ENCODE measurements at places on chromosomes 7 and 10.

DNA sequence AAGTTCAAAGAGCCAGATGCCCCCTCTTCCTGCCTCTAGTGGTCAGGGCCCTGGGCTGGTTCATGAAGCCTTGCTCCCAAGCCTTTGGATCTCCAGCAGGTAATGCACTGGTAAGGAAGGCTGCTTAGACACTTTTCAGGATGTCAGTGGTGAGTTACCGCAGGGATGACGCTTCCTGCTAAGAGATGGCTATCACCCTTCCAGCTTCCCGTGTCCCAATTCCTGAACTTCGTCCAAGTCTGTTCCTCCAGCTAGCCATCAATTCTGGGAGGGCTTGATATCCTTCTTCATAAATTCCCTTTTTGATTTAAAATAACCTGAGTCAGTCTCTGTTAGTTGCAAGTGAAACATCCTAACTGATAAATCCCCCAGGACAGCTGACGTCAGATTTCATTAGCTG, 221.2 kb downstream of the PLXNA4 start:
- no peak for DNase-seq

- no peak for DNase-seq
Measured at GRCh38 chr7:111076205-111076604, 14.7 kb upstream of the LRRN3 start.

GRCh38 chr10:20893297-20893696, 3.8 kb downstream of the NEBL start:
- no peak for DNase-seq

DNA sequence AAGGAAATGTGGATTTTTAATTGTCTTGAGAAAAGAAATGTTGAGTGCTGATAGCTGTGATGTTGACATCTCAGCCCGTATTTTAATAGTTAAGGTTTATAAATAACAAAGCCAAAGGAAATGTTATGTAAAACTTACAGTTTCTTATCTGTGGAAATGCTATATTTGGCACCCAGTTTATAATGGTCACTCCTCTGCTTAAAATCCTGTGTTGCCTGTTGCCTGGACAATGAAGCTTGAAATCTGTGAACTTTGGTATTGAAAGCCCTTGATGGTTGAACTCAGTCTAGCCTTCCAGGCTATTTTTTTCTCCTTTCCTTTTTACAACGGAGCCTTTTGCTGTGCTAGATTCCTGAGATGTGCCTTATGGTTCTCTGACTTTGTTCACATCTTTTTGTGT, 46.5 kb downstream of the MCU start:
- no peak for DNase-seq

DNA sequence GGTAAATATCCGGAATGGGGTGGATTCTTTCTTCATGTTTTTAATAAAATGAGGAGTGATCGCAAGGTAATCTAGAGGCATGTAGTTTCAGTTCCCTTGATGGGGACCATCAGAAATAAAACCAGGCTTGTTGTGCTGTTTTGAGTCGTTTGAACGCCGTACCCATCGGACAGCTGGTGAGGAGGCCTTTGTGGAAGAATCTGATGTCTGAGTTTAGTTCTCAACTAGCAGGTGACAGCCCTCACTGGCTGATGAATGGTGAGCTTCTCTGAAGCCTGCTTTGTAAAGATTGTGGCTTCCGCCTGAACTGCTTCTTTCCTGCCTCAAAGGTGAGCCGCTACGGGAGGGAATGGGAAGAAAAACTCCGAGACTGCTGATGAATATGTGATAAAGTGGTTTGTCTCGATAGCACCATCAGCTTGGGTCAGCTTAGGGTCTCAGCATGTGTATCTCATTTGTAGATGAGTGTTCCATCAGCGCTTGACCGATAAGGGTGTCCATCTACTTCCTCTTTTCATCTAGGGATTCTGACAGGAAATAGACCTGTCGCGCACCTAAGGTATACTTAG, 977 bp downstream of the TMEM248 start:
- DNase-seq, result peak; percentile 20

DNA sequence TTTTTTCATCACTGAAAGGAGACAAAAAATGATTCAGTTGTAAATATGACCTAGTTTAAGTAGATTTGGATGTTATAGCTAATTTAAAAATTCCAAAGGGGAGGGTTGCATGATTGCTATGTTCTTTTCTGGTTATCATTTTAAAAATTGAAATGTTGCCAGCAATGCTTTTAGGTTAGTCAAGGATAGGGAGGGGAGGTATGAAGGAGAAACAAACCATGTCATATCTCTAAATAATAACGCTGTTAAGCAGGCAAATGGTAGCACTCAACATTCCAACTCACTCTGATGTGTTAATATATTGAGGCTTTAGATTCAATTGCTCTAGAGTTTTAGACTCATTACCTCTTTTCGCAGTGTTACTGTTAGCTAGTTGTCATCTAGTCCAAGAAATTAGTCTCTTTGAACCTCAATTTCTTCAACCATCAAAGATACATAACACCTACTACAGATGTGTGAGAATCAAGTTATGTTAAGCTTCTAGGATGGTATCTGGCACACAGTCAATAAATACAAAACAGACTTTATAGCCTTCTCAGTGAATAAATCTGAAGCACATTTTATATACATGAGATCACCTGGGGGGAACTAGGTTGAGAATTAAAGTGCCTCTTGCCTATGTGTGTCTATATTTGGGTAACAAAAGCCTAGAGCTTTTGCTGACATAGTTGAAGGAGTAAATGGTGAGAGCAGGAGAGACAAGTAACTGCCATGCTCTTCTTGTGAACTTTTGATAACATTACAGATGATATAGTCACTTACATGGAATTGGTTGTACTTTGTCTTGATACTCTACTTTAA, 124.9 kb downstream of the CSTF2T start:
- DNase-seq, result no peak

GRCh38 chr7:28584235-28584634, 171.9 kb downstream of the CREB5 start:
- DNase-seq, result no peak

DNA sequence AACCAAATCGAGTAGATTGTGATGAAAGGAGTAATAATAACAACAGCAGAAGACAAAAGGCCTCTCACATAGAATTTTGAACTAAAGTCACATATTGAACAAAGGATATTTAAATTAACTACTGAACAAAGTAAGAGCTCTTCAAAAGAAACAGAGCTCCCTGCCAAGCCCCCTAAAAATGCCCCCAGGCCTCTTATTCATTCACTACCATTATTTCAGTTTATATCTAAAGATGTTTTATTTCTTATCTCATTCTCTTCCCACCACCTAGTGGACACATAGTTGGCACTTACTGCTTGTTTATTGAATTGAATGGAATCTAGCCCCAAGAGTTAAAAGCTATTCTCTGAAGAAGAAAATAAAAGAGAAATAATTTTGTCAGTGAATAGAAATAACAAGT, 37.4 kb downstream of the VCL start:
- DNase-seq, result no peak

DNA sequence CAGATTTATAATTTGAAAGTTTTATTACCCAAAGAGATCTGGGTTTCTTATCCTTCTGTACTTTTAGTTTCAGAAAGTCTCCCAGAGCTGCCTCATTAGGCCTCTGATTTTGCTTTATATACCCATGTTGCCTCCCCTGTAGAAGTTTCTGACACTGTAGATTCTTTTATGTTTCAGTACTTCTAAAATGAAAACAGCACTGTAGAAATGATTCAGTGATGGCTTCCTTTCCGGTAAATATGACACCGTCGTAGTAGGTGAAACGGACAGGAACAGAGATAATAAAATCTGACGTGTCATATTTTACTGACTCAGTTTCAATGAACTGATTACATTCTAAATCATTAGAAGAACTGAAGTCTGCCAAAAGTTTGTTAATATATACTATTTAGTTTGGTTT, 272.7 kb downstream of the TWIST1 start:
- DNase-seq, result no peak

- no peak for DNase-seq
Measured at GRCh38 chr10:113304726-113305125, 248.1 kb upstream of the HABP2 start.

DNA sequence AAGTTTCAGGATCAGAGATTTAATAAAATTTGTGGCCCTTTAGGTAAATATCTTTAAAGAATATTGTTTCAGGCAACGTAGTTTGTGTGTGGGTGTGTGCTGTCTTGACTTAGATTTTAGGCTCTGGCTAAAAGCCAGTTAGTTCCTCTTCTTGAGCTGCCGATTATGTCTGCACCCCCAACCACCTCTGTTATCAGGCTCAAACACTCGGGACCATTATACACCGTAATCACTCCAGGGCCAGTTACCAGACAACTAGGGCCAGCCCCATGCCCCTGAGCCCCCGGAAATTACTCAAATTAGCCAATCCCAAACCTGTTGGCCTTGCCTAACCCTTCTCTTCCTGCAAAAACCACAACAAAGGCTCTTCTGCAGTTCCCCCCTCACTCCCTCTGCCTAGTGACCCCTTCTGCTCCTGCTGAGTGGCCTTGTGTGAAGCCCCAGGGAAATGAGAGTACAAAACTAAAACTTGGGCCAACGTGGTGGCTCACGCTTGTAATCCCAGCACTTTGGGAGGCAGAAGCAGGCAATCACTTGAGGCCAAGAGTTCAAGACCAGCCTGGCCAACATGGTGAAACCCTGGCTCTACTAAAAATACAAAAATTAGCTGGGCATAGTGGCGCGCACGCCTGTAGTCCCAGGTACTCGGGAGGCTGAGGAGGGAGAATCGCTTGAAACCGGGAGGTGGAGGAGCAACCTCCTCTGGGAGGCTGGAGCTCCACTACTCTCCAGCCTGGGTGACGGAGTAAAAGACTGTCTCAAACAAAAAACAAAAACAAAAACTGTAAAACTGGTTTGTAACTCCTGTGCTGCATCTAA, 9.2 kb upstream of the HNRNPF start:
- no peak for DNase-seq

DNA sequence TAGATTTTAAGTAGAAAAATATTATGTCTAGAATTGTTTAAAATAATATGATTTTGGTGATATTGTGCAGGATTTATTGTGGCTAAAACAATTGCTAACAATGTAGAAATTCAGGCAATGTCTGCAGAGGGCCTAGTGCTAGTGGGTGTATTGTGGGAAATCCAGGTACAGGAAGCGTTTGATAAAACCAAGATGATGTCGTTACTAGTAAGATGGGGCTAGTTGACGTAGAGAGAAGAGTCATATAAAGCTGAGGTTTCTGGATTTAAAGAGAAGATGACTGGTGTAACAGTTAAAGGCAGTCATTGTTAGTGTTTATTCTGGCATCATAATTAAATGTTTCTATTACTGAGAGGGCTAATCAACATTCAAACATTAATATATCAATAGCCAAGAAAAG, 43.5 kb downstream of the ADK start:
- no peak for DNase-seq

- peak; percentile 51 for DNase-seq
Measured at GRCh38 chr7:100407285-100408180, 21.0 kb downstream of the ZCWPW1 start.

GRCh38 chr7:154853063-154853726, 149.7 kb downstream of the PAXIP1 start:
- no peak for DNase-seq

GRCh38 chr7:22061775-22062174, 116.1 kb upstream of the CDCA7L start:
- DNase-seq, result no peak

DNA sequence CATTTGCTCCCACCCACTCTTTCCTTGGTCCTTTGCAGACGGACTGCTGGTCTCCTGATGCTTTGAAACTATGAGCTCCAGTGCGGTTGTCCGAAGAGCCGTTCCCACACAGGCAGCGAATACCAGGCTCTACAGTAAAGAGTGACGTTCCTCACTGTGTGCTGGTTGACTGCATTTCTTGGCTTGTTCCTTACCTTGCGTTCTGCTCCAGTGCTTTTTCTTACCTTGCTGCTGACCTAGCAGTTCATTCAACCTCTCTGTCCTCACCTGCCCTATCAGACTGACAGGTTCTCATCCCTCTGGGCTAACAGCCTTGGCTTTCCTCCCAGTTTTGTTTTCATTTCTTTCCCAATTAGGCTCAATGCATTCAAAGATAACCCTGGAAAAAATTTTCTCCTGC, 214.8 kb downstream of the TMEM178B start:
- peak; percentile 10 for DNase-seq

DNA sequence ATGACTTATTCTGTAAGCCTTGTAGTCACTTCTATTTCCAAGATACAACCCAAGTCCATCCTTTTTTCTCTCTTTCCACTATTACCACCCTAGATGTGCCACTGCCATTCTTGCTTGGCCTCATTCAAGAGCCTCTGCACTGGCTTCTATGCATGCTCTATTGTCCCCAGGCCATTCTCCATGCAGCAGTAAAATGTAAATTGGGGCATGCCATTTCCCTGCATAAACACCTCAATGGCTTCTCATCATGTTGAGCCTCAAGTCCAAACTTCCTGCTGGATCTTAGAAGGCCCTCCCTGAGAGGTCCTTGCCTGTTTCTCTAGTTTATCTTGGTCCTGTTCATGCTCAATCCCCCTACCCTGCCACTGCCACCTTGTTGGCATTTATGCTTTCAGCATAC, 23.2 kb upstream of the WDFY4 start:
- no peak for DNase-seq

DNA sequence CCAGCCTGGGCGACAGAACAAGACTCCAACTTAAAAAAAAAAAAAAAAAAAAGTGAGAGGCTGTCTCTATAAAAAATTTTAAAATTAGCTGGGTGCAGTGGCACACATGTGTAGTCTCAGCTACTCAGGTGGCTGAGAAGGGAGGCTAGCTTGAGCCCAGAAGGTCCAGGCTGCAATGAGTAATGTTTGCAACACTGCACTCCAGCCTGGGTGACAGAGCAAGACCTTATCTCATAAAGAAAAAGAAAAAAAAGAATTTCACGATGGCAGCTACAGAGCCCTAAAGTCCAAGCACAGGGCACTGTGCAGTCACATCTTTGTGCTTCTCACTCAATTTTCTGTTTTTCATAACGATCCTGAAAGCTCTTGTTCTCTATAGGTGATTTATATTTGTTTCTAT, 209.5 kb upstream of the KCTD7 start:
- DNase-seq, result no peak

DNA sequence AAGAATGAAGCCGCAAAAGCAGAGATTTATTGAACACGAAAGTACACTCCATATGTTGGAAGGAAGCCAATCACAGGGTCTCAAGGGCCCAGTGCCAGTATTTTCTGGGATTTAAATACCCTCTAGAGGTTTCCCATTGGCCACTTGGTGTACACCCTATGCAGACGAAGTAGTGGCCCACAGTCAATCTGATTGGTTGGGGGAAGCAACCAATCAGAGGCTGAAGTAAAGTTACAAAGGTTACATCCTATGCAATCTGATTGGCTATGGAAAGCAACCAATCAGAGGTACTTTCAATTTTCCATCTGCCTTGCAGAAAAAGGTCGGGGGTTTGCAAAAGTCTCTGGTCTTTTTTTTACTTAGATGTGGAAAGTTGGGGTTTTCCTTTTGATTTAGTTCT, 481.3 kb upstream of the NRP1 start:
- no peak for DNase-seq

- DNase-seq, result no peak
Measured at GRCh38 chr7:111975346-111975745, 230.9 kb downstream of the DOCK4 start.

Measured in NCI-H146 (cell line).